ENCODE measurements at places on chromosomes 13 and 19.

DNA sequence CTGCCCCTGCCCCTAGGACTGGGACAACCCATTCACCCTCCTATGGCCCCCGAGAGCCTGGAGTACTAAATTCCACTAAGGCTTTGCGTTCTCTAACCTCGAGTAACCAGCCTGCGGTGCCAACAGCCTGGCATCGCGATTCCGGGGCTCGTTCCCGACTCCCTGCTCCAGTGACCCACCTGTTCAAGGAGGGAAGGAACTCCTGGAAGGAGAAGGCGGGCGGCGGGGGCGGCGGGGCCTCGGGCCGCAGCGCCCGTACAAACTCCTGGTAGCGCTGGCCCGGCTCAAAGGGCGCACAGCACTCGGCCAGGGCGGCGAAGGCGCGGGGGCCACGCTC, 6.3 kb downstream of the GMIP start:
- no peak for DNase-seq

DNA sequence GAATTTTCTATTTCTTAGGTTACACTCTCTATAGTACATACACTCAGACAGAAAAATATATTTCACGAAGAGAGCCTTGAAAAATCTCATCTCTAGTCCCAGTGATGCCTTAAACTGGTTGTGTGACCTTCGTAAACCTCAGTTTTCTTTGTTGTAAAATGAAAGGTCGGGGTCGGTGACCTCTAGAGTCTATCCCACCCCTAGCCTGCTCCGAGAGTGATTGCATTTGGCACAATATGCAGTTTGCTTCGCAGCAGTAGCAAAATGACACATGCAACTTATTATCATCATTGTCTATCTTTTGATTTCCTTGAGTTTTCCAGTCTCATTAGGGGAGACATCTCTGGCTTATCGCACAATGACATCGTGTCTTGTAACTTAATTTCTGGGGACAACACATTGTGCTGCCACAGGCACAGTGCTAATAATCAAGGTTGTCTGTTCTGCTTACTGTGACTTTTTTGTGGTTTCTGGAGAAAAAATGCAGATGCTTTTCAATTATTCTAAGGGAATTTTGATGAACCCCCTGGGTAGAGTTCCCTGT, 115.0 kb downstream of the GGACT start:
- DNase-seq: no peak

DNA sequence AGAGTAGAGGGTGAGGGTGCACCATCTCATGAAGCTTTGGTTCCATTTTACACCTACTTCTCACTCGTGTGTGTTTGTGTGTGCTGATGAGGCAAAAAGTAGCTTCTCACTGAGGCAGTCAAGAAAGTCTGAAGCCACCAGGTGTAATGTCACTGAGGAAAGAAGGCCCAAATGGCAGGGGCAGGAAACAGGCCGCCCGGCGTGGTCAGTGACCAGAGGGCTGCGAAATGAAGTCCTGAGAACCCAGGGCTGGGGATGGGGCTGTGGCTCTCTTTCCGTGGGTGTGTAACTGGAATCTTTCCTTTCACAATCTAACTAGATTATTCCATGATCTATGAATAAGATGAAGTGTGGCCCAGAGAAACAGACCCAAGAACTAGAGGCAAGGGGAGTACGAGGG, 25.5 kb upstream of the TFDP1 start:
- no peak for DNase-seq

GRCh38 chr13:75010941-75011340, 471.0 kb downstream of the TBC1D4 start:
- DNase-seq: no peak

DNA sequence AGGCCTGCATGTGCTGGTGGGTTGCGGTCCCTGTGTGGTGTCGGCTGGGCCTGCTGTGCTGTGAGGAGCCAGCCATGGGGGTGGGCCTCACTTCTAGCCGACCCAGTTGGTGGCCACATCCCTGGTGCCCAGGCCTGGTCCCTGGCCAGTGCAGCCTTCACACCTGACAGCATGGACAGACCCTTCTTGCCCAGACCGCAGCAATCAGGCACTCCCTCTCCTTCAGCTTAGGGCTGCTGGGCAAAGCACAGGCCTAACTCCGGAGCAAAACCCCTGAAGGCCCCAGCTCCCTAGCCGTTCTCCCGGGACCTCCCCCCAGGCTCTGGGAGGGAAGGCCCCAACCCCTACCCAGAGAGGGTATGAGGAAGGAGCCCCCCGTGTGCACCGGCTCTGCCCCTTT, 6.6 kb upstream of the MCF2L start:
- DNase-seq: no peak

GRCh38 chr13:23579896-23580683, 9.9 kb downstream of the TNFRSF19 start:
- no peak for DNase-seq

- no peak for DNase-seq
These were observed 34.7 kb upstream of the SEMA6B start for GRCh38 chr19:4594201-4594600.

GRCh38 chr13:72647422-72647821, 80.0 kb downstream of the MZT1 start:
- no peak for DNase-seq

DNA sequence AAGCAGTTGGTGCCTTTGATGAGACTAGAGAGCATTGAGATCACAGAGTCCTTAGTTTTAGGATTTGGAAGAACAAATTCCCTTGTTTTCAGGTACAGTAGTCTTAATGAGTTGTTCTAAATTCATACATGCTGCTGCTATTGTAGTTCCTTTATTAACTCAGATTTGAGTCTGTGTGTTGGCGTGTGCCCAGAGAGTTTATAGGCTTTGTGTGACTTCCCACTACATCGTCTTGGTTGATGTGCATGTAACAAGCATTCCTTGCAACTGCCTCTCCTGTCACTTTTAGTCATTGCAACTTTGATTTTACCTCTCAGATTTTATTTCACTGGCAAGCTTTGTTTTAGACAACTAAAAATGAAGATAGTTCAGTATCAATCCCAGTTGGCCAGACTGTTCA, 135.5 kb downstream of the ZAR1L start:
- DNase-seq: no peak

DNA sequence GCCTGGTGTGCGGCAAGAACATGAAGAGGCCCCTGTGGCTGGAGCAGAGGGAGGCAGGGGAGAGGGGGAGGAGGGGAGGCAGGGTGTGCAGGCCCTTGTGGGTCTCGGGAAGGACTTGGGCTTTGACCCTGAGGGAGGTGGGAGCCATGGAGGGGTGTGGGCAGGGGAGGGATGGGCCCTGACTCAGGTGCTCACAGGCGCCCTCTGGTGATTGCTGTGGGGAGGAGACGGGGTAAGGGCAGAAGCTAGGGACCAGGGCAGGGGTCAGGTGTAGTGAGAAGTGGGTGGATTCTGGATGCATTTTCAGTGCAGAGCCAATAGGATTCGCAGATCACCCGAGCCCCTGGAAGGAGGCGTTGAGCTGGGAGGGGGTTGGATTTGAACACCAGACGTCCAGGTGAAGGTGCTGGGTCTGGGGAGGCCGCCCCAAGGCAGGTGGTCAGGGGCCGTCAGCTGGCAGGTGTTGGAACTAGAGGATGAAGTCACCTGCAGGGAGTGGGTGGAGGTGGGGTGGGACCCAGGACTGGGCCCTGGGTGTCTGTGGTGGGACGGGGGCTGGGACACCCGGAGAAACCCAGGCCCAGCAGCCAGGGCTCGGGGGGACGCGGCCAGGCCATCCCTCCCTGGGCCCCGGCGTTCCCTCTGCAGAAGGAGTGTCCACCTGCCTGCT, 185.4 kb downstream of the KDM4B start:
- no peak for DNase-seq

- peak; percentile 34 for DNase-seq
These were observed 11.9 kb upstream of the FRY start for GRCh38 chr13:32019612-32020233.

- DNase-seq: no peak
These were observed 61.8 kb upstream of the PABPC3 start for GRCh38 chr13:25034173-25034572.

- DNase-seq: no peak
These were observed 583 bp upstream of the ZNF480 start for GRCh38 chr19:52296400-52296772.

- DNase-seq: peak; percentile 42
These were observed 11.5 kb upstream of the CCDC97 start for GRCh38 chr19:41298348-41298964.

DNA sequence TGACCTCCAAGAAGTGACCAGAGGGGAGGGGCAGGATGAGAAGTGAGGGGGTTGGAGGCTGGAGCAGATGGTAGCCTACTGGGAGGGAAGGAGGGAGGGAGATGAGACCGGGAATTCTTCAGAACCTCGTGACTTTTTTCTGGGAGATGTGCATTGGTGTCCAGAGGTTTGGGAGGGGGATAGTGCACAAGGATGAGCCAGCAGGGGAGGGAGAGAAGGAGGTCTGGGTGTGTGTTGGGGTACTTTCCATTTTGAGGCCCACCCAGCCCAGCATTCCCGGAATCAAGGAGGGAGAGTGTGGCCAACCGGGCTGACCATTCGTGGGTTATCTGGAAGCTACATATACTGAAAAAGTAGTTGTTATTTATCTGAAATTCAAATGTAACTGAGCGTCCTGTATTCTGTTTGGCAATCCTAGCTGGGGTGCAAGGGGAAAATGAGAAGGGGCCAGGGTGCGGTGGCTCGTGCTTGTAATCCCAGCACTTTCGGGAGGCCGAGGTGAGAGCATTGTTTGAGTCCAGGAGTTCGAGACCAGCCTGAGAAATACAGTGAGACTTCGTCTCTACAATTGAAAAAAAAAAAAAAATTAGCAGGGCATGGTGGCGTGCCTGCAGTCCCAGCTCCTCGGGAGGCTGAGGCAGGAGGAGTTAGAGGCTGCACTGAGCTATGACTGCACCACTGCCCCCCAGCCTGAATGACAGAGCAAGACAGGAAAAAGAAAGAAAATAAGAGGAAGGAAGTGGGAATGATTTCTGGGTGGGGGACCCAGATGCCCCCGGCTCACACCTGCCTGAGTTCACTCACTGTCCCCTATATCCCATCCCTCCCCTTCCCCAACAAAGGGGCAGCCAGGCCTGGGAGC, 4.4 kb upstream of the C3 start:
- no peak for DNase-seq

DNA sequence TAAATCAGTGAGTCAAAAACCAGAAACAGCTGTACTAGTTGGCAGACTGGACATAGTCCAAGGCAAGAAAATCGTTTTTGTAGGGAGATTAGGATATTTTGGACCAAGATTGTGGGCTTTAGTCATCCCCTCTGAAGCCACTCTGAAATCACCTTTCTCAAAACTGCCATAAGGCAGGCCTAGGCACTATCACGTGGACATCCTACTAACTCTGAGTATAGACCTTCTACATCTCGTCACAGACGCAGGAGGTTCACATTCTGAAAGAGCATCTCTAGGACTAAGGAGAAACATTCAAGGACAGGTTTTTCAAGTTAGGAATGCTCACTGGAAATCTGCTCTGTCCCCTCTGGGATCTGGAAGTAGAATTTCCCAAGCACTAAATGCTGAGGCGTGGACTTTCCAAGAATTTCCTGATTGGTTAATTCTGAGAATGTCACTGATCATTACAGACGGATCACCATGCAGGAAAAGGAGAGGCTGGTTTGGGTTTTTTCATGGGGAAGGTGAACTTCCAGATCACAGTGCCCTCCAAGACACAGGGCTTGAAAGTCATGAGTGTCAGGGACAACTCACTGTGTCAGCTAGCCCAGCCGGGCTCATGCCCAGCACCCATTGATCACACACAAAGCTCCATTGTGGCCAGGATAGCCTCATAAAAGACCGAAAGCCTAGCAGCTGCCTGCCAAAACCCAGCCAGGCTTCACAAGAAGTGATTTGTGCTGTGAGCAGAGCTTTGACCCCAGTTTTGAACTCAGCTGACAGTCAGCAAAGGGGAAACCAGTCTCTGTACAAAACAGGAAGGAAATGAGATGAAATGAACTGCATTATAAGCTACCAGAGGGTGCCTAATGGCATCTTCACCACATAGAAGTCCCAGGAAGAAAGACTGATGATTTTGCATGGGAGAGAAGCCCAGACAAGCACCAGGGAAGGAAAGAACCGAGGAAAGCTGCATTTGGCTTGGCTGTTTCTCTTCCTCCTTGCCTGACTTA, 2.7 kb upstream of the RUBCNL start:
- peak; percentile 82 for DNase-seq

GRCh38 chr19:34360354-34360909, 4.6 kb upstream of the GPI start:
- DNase-seq: no peak

DNA sequence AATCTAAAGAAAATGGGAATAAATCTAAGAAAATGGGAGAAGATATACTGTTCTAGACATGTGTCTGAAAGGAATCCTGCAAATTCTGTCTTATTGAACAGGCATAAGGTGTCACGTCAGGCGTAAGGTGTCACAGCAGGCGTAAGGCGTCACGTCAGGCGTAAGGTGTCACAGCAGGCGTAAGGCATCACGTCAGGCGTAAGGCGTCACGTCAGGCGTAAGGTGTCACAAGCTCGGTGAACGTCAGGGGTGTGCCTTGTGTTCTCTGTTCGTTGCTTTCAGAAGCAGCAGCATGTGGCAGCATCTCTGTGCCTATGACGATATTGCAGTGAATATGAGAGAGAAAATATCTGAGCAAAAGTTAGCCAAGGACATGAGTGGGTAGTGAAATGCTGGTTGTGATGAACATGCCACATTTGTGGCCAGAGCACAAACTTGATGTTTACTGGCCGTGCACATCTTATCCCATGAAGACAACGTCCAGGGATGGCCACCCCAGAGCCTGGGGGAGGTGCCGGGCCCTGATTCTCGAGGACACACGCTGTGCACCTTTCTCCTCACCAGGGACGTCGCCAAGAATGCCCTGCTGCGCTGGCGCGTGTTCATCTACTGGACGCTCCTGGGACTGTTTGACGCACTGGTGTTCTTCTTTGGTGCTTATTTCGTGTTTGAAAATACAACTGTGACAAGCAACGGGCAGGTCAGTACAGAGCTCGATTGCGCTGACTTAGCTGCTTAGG, 107.0 kb upstream of the MCF2L start:
- DNase-seq: no peak

DNA sequence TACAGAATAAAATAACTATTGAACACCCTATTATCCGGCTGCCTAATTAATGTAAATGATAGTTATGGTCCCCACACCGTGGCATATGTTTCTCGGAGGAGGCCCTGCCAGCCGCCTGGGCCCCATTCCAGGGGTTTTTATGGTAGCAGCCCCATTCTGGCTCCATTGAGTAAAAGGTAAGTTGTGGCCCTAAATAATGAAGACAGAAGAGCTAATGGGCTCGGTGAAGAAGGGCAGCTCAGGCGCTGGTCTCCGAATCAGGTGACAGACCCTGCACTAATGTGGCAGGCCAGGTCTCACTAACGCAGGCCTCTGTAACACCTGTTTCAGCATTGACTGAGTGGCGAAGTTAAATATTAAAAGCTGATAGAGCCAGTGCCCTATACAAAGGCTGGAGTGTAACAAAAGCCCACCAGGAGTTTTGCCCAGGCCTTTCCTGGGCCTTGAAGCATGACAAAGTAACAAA, 19.1 kb downstream of the POP4 start:
- DNase-seq: no peak

GRCh38 chr19:1354970-1355567, 28.6 kb upstream of the NDUFS7 start:
- DNase-seq: no peak
